T47D (cell line): ENCODE measurements at places on chromosomes 7 and 10.
A peak's percentile ranks its signal among the peaks of the same experiment; 100 is the strongest.

DNA sequence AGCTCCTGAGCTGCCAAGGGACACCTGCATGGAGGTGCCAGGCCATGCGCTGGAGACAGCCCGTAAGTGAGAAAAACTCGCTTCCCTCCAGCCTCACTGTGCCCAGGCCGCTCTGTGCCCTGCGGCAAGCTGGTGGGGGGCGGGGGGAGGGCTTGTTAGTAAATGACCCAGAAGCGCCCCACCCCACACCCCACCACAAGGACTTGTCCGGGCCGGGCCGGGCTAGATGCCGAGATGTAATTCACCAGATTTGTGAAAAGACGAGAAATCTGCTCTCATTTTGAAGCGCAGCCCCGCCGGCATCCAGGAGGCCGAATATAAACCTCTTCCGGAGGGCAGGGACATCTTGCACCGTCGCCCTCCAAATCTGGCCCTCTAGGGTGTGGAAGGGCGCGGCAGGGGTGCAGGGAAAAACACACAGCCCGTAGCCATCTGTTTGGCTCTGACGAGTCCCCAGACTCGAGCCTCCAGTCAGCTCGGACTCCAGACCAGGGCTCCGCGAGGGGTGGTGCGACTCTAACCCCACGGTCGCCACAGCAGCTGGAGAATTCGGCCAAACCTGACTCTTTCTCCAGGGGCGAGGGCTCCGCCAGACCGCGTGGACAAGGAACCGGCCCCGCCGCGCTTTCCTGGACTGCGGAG lies 14.8 kb downstream of the TLX1 start:
- DNase-seq: no peak

- DNase-seq: no peak
Measured at GRCh38 chr7:47580811-47581331, 1.0 kb downstream of the TNS3 start.

- DNase-seq: no peak
Measured at GRCh38 chr7:88062238-88062637, 128.2 kb downstream of the ADAM22 start.

DNA sequence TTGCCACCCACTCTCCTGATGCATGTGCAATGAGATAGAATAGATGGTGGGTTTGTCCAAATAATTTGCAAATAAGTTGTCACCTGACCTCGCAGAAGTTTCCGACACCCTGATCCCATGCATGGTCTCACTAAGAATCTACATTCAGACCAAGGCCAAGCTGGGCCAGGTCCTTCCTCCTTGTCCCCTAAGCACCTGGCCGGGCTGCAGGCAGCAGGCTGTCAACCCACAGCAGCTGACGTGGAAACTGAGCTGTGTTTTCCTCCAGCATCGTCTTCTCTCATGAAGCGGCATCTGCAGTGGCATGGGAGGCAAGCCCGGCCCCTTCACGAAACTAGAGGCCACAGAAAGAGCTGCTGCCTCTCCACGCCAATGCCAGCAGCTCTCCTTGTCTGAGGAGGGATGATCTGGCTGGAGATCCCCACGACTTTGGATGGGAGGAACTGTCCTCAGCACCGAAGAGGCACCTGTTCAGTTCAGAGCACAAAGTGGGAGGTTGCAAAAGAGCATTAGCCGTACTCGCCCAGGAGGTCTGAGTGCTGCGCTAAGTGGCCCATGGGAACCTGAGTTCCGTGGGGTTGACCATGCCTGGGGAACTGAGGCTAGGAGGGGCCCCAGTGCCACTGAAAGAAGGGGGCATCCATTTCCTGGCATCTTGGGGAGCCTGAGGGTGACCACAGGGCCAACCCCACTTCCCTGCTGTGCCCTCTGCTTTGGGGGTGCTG lies 110.5 kb upstream of the INSIG1 start:
- DNase-seq: no peak

- no peak for DNase-seq
Measured at GRCh38 chr7:127578711-127579275, 6.6 kb downstream of the GCC1 start.

- no peak for DNase-seq
Measured at GRCh38 chr7:10706875-10707493, 266.7 kb upstream of the PHF14 start.

DNA sequence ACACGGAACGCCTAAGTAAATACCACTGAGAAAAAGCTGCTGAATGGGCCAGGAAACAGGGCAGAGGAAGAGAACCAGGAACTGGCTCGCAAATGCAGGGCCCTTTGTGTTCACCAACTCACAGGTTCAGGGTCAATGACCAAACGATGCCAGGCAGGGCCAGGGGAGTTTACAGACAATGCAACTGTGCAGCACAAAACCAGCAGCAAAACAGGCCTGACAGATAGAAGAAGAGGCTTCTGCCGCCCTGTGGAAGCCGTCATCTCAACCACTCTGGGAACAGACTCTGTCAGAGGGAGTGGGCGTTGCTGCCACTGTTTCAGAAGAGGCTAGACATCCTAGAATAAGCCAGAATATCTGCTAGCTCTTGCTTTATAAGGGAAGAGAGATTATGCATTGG lies 117.9 kb downstream of the KMT2E start:
- no peak for DNase-seq

DNA sequence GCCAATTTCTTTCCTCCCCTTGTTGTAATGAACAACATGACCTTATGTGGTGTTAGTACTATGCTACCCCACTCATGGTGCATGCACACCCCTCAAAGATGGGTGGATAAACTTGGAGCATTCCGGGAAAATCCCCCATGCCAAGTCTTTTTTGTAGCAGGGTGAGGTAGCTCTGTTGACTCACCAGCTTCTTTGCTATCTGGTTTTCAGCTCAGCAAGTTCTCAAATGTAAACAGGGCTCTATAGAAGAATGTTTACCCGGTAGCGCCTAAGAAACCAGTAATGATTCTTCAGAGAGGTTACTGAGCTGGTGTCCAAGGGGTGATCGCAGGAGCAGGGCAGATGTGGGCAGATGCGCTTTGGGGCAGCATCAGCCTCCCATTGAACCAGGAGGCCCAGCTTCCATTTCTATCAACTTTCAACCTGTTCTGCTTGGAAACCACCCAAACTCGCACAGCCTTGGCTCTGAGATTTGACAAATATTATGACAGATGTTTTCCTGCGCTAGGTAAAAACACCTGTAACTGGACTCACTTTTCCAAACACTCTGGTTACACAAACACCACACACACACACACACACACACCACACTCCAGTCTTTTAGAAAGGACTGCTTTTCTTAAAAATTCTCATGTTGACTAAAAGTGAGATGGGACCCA lies 87.8 kb downstream of the ZRANB1 start:
- no peak for DNase-seq

DNA sequence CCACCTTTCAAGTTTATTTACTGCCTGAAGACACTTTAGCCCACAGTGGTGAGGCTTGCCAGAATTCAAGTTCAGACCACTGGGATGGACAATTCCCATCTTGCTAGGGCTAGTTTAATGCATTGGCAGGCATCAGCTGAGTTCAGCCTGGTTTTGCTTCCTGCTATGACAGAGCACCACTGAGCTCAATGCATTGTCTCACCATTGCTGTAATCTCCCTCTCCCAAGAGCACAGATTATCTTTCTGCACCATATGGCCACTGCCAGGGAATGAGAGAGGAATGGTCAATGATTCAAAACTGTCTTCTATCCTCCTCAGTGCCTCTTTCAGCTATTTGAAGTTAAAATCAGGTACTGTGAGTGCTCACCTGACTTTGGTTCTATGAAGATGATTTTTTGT lies 160.8 kb downstream of the XPNPEP1 start:
- no peak for DNase-seq

DNA sequence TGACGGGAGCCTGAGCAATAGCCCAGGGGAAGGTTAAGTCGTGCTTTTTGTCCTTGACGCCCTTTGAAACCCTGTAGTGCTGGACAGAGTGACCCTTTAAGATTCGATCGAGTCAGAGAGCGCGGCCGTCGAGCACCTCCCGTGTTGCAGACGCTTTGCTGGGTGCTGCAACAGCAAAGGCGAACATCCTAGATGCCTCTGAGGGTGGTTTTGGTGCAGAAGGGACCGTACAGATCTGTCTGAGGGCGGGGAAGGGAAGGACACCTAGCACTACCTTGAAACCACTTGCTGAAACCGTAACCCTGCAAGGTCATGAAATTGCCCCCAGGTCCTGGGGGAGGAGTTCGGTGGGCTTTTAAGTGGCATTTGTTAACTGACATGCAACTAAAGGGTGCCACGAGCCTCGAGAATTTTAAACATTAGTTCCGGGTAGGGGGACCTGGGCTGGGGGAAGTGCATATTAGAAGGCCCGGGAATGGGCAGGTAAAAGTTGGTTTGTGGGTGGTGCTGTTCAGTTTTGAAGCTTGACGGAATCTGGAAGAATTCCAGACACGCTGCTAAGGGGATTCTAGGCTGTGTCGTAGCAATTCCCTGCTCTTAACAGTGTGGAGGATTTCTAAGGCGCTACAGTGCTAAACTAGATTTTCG lies 786 bp downstream of the ATP5F1C start:
- DNase-seq: peak; percentile 21

- no peak for DNase-seq
Measured at GRCh38 chr10:125092564-125093031, 67.8 kb downstream of the CTBP2 start.

GRCh38 chr10:101938305-101939007 lies 94.9 kb upstream of the KCNIP2 start:
- DNase-seq: no peak

DNA sequence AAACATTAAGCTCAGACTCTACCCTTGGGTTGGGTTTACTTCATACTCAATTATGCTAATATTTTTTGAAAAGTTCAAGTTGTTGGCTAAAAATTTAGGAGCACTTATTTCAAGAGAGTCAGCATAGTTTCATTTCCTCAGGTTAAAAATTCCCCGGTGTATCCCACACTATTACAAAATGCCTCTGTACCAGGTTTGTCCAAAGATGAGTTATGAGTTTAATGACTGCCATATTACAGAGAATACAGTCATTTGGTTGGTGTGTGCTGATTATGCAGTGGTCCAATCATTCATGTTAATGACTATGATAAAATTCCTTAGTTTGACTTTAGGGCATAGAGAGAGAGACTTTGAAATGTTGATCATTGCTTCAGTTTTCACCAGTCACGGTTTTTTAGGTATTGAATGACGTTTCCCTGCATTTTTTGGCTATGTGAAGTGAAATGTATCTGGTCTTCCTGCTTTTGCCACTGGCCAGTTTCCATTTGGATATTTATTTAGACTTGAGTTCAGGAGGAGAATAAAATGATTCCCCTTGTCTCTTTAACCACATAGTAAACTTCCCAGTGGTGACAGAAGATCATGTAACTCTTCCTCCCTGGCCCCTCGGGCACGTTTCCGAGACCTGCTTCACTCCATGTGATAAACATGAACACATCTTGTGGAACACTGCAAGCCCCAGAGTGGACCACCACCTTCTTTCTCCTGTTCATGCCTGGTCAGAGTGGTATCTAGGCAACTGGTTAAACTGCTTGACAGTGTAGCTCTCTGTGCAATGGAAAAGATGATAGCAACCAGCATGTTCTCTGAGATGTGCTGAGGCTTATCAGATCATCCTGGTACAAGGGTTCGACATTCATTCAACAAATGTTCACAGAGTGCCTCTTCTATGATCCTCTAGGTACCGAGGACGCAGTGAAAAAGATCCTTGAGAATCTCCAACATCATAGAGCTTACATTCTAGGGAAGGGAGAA lies 153.6 kb downstream of the CACNB2 start:
- no peak for DNase-seq

GRCh38 chr7:84495128-84495527 lies 300.5 kb upstream of the SEMA3A start:
- DNase-seq: no peak

DNA sequence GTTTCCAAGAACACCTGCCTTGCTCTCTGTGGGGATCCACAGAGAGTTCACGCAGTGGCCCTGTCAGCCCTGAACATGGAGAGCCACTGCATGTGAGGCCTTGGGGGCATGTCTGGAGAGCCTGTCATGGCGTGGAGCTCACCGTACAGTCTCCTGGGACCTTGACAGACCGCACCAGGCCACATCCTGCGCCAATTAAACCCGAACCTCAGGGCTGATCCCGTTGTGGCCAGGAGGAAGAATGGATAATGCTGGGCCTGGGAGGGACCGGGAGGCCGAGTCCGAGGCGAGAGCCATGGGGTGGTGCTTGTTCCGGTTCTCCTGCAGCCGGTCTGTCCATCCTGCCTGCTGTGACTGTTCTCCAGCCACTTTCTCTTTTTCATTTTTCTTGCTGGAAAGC lies 68.7 kb downstream of the DNAJB6 start:
- no peak for DNase-seq

DNA sequence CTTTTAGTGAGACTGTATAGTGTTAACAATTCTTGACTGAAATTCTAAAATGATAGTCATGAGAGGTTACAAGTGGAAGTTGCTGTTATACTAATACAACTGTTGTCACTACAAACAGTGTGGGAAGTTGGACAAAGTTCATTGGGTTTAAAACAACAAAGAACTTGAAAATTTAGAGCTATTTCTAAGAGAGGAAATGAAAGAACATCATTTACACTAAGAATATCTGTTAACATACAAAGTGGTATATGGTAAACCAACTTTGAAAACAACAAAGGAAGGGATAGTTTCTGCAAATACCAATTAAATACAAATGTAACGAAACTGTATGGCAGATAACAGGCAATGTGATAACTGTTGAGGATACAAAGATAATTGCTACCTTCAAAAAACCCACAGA lies 11.6 kb downstream of the MTPN start:
- no peak for DNase-seq

GRCh38 chr7:78130446-78131215 lies 332.1 kb downstream of the PHTF2 start:
- no peak for DNase-seq

GRCh38 chr7:138388673-138389491 lies 71.2 kb upstream of the TRIM24 start:
- DNase-seq: no peak

- DNase-seq: no peak
Measured at GRCh38 chr7:8129318-8129659, 132.7 kb downstream of the ICA1 start.

DNA sequence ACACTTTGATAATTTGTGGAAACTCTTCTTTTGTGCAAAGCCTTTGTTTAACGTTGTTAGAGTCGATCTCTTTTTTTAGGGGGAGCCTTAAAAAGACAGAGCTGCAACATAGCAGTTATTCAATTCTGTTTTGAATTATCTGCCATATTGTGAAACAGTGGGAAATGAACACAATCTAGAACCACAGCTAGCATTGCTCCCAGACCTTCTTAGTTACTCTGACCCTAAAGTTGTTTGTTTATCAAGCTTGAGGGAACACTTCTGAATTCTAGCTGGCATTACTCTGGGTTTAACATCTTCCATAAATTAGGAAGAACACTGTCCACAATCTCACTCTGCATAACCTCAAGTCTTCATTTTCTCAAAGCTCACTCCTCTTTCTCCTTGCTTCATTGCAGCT lies 217.7 kb downstream of the PRKG1 start:
- no peak for DNase-seq

- DNase-seq: no peak
Measured at GRCh38 chr7:107029061-107029763, 15.3 kb upstream of the PRKAR2B start.

GRCh38 chr7:99344061-99344647 lies 18.5 kb downstream of the ARPC1A start:
- no peak for DNase-seq

GRCh38 chr10:28393956-28394568 lies 91.2 kb upstream of the MPP7 start:
- no peak for DNase-seq
